ENCODE measurements at places on chromosomes 4 and X.

DNA sequence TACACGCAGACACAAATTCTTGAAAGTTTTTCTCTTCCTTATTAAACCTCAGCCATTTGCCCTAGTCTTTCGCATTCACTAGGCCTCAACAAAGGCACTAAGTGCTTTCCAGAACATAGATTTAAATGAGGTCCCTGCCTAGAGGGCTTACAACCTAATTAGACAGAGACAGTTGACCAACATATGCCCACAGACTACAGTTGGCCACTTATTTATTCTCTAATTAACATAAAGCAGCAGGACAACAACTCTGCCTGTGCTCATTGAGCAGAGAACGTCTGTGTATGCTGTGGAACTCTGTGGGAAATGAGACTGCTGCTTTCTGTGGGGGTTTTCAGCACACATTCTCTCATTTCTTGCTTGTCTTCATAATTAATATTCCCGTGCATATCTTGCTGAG, 303.0 kb upstream of the TACR3 start:
- DNase-seq, result no peak

GRCh38 chr4:71236226-71236625, 102.6 kb upstream of the SLC4A4 start:
- DNase-seq, result no peak

- no peak for DNase-seq
These were observed 26.0 kb upstream of the IQCM start for GRCh38 chr4:149841686-149842085.

DNA sequence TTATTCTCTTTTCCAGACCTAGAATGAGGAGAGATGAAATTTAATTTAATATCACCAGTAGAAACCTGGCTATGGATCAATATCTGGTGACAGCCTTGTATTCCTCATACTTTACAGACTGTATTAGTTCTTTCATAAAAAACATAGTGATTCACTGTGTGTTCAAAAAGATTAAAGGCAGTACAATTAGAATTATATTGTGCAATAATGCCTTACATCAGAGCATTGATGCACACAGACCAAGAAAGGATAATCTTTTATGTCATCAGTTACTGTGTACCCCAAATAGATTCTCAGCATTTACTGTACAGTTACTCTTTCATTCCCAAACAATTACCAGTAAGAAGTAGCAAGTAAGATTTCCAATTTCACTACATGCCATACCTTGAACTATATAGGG, 260.5 kb upstream of the ANXA10 start:
- peak; percentile 14 for DNase-seq

- DNase-seq, result peak; percentile 89
These were observed 86.8 kb upstream of the ETNPPL start for GRCh38 chr4:108849611-108850168.

Data from fibroblast of lung (primary cell).